ENCODE measurements at places on chromosomes 6 and 20. TPM values are rescaled to one million over a fixed set of nuclear protein-coding genes. Genes with fewer than 3 reads are reported as not detected.

Gene FAM184A
- total RNA-seq = 4.5 TPM

- no peak for DNase-seq
Observed at GRCh38 chr6:28349344-28349891, 329 bp upstream of the ZKSCAN3 start.

GRCh38 chr20:58086763-58087561 is 141.5 kb downstream of the ANKRD60 start:
- DNase-seq = peak; percentile 76

- no peak for DNase-seq
Observed at GRCh38 chr6:123000244-123000770, 4.3 kb downstream of the CLVS2 start.

- DNase-seq = no peak
Observed at GRCh38 chr20:20009784-20010253, 7.3 kb upstream of the NAA20 start.

DNA sequence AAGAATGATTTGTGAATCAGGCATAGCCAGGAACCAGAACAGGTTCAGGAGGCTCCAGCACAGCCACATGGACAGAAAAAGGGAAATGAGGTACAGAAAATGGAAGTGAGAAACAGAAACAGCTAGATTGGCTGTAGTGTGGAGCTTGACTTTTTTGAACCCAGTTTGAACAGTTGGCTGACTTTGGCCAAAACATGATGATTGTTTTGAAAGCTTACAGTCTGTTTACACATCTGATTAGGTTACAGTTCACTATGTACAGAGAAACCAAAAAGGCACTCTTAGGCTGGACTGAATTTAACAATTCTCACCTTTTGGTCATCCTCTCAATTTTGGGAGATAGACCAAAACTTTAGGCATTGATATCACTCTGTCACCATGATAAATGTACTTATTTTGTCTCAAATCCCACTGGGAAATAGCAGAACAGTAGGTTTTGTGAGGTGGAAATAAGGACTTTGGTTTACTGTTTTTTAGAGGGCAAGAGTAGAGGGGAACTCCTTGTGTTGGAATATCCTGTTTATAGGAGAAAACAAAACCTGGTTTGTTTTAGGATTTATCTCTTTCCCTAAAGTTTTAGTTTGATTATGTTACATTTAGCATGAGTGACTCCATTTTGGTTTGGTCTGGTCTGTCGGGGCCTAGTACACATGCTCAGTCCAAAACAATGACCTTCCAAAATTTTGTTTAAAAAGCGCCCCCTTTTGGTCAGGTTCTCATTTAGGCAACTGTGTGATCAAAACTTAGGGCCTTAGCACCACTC is 123.1 kb downstream of the OLIG3 start:
- DNase-seq = no peak

DNA sequence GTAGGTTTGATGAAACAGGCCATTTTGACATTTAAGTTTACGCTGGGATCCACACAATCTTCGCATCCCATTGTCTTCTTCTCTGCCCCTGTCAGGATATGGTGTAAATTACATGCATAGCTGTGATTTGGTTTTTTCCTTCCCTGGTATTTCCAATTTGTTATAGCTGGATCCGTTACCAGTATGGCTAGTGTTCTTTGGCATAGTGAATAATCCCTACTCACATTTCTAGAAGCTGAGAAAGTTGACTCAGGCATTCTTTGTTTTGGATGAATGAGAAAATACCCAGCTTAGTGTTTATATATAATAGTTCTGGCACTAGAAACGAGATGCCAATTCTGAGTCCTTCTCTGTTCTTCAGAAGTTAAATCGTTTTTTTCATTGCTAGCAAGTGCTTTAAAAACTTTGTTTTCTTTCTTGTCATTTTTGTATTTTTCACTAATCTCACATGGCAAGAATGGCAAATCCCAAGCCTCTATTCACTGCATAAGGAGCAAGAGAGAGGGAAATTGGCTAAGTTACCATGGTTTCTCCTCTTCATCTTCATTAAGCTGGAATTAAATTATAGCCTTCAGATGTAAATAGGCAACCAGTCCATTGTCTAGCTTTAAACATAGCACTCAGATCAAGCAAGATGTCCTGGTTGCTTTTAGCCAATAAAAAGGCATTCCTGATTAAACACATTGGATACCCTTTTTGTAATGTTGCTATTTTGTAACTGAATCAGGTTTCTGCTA is 91.9 kb upstream of the LAMP5 start:
- DNase-seq = no peak

Gene DNMT3B
- total RNA-seq = 0.38 TPM

GRCh38 chr6:99412065-99412464 is 13.0 kb downstream of the PNISR start:
- DNase-seq = no peak

Gene RIMS4
- total RNA-seq = 5.6 TPM

DNA sequence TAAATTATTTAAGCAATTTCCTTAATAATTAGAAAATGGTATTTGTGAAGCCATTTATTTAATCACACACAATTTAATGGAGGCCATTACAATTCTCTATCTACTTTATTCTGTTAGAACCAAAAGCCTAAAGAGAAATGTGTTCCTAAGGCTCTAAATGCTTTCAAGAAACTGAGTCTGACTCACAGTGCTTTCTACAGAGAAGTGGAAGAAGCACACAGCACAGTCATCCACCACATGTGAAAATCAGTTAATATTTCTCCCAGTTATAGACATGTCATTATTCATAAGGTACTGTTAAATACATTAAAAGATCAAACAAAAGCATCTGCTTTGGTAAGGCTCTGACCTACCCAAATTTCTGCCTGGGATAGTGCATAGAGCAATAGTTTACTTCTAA is 214.4 kb downstream of the ALDH8A1 start:
- DNase-seq = no peak

Gene PPP1R14C
- 1.2 TPM for total RNA-seq

GRCh38 chr20:36847009-36847709 is 28.8 kb upstream of the TLDC2 start:
- peak; percentile 93 for DNase-seq

Gene RSPH4A
- total RNA-seq = 0.51 TPM

GRCh38 chr6:24614648-24615047 is 31.3 kb downstream of the KIAA0319 start:
- no peak for DNase-seq

DNA sequence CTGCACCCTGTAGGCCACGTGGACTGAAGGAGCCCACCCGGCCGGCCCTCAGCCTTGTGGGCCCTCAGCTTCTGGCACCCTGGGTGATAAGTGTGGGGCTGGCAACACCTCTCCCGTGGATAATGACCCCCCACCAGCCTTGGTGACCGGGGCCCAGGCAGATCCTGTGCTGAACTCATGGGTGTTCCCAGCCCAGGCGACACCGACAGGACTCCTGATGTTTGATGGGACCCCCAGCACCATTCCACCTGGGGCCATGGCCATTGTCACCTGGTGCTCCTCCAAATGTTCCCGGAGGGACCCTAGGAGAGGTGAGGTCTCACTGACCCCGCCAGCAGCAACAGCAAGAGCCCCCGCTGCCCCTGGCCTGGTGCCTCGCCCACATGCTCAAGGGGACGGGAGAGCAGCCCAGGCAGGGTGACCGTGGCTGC is 19.4 kb upstream of the FRMD1 start:
- DNase-seq = peak; percentile 68

Gene COL21A1
- total RNA-seq = 13.2 TPM

Gene MYH7B
- 0.42 TPM for total RNA-seq

GRCh38 chr6:8941577-8941976 is 506.2 kb upstream of the SLC35B3 start:
- no peak for DNase-seq

- no peak for DNase-seq
Observed at GRCh38 chr20:39399463-39399862, 437.3 kb downstream of the DHX35 start.

Gene PPP1R3G
- 2.8 TPM for total RNA-seq

DNA sequence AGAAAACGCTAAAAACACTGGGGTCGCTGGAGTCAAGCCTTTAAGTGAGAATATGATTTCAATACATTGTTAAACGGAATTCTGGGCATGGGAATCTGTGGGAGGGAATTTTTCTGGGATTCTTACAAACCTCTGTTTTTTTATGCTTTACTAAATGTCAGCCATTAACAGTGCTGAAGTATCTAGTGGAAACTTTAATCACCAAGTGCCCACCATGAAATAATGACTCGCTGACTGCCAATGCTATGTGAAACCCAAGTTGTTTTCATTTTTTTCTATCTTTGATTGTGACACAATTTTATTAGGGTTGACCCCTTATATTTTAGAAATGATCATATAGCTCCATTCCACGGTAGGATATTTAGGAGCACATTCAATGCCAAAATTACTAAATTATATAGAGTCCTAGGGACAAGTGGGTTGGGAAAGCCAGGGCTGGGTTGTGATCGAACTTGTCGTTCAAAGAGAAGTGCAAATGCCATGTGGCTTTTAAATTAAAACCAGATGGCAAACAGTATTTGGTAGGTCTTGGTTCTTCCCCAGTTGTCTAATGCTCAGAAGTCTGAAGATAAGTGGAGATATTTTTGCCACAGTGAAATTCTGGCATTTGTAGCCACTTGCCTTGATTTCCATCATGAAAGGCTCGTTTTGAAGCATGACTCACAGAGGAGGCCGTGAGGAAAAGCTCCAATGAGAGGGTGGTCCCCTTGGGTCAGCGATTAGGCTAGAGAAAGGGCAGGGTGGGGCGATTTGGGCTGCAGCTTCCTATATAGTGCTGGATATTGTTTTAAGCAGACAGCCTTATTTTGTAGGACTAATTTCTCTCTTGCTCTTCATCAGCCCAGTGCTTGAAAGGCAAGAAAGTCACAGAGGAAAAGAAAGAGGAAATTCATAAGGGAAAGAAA is 254.4 kb upstream of the JAG1 start:
- no peak for DNase-seq

DNA sequence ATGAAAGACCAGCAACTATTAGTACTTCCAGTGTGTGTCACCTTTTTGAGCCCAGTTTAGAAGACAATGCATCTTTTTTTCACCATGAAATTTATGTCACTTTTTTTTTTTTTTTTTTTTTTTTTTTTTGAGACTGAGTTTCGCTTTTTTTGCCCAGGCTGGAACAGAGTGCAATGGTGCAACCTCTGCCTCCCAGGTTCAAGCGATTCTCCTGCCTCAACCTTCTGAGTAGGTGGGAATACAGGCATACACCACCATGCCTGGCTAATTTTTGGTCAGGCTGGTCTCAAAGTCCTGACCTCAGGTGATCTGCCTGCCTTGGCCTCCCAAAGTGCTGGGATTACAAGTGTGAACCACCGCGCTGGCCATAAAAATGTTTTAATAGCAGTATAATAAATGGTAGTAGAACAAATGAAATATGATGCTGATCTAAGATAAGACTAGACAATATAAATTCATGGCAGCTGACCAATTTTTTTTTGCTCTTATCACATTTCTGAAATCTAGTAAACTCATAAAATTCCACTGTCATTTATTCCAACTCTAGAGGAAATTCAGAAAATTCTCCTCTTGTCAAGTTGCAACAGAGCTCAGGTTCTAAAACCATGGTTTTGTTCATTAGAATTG is 21.3 kb downstream of the NHSL1 start:
- DNase-seq = no peak

DNA sequence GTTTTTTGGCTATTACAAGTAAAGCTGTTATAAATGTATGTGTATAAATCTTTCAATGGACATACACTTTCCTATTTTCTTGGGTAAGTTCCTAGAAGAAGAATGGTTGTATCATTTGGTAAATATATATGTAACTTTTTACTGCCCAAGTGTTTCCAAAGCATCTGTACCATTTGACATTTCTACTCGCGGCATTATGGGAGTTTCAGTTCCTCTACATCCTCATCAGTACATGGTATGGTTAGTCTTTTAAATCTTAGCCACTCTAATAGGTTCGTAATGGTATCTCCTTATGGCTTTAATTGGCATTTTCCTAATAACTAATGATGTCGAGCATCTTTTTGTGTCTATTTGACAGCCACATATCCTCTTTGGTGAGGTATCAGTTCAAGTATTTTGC is 12.9 kb downstream of the SNPH start:
- DNase-seq = no peak

Gene KCNB1
- 1.6 TPM for total RNA-seq

GRCh38 chr20:2825761-2826160 is 9.6 kb downstream of the TMEM239 start:
- DNase-seq = no peak

DNA sequence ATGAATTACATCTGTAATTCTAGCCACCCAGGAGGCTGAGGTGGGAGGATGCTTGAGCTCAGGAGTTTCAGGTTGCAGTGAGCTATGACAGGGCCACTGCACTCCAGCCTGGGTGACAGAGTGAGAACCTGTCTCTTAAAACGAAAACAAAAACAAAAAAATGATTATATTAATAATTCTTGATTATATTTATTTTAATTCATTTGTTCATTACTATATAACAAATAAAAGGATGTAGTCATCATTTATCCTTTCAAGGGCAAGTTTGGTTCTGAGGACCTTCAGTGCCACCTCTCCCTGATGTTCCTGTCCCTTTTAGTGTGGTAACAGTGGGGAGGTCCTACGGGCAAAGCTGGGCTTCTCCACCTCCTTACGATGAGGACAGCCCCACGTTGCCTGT is 167.1 kb upstream of the SCGN start:
- DNase-seq = no peak

Gene NOX3
- total RNA-seq = not detected

GRCh38 chr20:22526512-22527012 is 57.8 kb downstream of the FOXA2 start:
- no peak for DNase-seq

- peak; percentile 12 for DNase-seq
Observed at GRCh38 chr20:32444474-32445220, 86.5 kb downstream of the ASXL1 start.

DNA sequence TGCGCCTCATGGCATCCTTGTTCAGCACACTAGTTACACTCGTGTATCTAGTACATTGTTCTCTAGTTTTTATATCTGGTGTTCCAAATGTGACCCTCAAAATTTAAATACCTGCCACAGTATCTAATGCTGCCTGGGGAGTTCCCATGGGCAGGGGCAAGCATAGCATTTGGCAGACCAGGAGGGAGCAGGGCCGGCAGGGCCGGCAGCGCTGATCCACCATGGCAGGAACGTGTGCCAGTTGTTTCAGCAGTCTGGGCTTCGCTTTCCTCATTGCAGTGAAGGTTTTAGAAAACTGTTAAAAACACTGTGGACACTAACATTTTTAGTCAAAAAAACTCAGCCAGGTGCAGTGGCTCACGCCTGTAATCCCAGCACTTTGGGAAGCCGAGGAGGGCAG is 19.2 kb downstream of the NANP start:
- no peak for DNase-seq
